ENCODE measurements at places on chromosomes 4 and X.

DNA sequence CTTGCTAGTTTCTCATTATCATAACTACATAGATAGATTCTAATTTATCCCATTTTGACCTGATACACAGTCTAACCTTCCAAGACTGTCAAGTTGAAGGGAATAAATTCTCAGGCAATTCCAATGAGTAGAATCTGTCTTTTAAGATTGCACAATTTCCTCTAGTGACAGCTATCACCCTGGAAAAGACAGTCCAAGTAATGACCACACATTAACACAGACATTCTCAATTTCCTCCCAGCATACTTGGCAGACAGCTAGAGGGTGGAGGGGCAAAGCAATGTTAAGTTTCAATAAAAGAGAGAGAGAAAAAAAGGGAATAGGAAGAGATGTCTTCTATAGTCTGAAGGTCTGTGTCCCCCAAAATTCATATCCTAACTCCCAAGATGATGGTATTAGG is 234.7 kb downstream of the LDB2 start:
- no peak for DNase-seq

DNA sequence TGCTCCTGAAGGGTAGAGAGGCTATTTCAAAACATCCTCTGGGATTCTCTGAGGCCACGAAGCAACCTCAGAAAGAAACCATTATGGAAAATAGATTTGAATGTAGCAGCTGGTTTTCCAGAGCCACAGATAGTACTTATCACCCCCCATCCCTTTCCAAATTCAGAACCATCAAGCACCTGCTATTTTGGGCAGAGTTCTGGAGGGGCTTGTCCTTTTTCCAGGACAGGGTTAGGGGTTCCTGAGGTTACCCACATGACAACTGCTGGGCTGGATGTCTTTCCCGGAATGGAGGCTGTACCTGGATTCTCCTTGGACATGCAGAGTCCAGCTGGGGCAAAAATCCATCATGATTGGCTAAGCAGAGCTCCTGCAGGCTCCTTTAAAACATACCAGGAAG is 22.0 kb upstream of the ZXDA start:
- DNase-seq = no peak

- DNase-seq = no peak
Observed at GRCh38 chrX:105101378-105101777, 119.1 kb downstream of the TEX13A start.

- no peak for DNase-seq
Observed at GRCh38 chrX:4322916-4323315, 609.5 kb upstream of the PRKX start.

DNA sequence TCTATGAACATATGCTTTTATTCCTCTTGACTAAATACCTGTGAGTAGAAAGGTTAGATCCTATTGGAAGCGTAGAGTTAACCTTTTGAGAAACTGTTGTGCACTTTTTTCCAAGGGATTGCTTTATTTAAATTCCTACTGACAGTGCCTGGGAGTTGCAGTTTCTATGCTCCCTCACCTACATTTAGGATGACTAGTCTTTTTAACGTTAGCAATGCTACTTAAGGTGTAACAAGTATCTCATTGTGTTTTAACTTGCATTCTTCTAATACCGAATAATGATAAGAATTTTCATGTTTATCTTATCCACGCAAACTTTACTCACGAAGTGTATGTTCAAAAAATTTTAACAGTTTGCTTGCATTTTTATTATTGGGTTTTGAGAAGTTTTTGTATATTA is 1123.9 kb upstream of the PCDH7 start:
- DNase-seq = no peak

DNA sequence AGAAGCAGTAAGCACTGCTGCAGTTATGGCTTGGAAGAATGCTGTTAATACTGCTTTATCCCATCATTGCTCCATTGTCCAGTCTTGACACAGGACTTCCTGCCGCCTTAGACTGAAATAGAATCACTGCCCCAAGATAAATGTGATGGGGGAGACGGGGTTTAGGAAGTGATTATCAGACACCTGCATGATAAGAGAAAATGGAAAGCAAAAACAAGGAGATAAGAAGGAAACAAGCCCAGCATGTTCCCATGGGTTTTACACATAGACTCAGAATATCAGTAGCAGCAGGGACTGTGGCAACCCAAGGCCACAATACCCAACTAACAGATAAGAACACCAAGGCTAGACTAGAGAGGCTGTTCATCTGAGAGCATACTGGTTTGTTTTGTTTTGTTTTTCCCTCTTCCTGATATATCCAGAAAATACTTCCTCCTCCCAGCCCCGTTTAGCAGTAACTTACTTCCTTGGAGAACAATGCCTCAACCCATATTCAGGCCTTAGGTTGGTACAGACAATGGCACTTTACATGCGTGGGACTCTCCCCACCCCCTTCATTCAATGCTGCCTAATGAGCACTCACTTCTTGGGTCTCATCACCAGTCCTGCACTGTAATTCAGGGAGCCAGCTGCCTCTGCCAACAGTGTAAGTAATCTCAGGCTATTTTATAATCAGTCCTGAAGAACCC is 232.6 kb downstream of the CBR4 start:
- no peak for DNase-seq

- DNase-seq = no peak
Observed at GRCh38 chr4:182938205-182938645, 21.0 kb upstream of the DCTD start.

GRCh38 chrX:40120838-40121580 is 23.3 kb upstream of the BCOR start:
- DNase-seq = no peak

DNA sequence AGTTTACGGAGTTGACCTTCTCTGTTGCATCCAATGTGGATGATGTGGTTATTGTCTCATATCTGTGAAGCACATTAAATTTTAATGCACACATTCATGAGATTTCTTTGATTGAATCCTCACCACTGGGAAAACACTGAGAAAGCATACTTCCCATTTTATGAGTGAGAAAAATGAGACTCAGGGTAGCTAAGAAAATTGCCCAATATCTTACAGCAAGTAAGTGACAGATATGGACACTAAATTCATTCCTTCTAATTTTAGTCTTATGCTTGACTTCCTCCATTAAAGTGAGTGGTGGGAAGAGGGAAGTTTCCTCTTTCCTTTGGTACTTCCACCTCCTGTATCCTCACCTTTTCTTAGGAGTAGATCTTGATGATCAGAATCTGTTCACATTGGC is 504.8 kb upstream of the BOD1L1 start:
- DNase-seq = no peak

DNA sequence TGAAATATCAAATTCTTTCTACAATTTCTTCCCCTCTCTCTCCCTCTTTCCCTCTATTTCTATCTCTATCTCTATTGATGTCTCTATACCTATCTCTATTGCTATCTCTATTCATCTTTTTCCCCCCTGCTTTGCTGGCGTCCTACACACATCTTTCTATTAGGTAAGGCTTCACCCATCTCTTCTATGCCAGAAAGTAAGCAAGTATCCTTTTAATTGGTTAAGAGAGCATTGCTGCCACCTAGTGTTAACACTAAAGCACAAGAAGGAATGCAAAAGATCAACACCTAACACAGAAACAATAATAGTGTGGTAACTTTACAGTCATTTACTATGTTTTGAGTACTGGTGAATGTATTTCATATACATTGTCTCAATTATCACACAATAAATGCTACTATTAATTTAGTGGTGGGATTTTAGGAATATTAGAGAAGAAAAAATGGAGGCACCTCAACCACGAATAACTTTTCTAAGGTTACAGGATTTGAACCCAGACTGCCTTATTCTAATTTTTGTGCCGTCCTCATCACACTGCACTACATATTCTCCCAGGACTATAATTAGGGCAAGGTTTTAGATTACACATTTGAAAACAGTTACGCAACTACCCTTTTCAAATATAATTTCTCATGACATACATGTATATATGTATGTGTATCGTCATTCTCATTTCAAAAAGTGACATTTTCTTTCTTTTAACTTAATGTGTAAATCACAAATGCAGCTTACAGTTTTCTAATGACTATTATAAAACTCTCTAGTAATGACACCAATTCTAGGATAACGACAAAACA is 3.7 kb upstream of the C4orf36 start:
- peak; percentile 50 for DNase-seq

DNA sequence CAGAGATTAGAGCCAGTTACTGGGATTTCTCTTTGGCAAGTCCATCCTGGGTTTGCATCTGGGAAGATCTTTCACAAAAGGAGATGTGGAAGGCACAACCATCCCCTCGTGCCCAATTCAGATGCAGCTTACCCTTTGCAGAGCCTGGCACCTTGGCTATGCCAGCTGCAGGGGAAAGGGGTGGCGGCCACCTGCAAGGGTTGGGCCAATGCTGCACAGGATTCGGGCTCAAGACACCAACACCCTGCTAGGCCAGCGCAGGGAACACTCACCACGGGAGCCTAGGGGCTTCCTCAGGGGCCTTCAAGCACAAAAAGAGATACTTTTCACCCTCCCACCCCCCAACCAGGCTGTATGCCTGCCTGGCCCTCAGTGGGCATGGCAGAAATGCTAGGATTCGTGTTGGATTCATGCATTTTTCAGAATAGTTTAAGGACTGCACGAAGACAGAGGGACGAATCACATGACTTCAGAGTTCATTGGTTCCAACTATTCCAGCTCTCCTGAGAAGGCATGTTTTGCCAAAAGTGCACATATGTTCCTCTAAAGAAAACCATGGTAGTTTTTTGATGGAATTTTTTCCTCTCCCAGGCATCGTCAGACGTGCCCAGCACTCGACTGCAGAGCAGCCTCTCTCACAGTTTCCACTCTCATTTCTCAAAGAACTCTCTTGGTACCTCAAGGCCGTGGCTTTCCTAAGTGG is 94.4 kb downstream of the PHKA2 start:
- DNase-seq = no peak

GRCh38 chr4:77010841-77011354 is 61.3 kb downstream of the SEPTIN11 start:
- DNase-seq = no peak

DNA sequence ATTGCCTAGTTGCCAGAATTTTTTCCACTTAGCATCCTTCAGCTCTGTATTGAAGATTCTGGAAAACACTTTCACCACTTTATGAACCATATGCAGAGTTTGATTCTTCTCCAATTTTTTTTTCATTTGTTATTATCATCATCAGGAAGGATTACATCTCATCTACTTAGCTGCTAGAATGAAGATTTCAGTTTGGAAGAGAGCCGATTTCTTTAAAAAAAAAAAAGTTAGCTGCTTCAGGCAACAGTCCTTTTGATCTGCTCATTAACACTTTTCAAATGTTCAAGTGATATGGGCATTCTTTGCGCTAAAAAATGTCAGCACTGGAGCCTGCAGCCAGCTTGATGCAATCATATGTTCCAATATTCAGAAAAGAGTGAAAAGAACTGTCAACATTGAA is 76.2 kb downstream of the ANTXR2 start:
- DNase-seq = no peak

GRCh38 chr4:189771696-189772361 is 168.8 kb upstream of the FRG1 start:
- DNase-seq = no peak

- no peak for DNase-seq
Observed at GRCh38 chr4:165152527-165152926, 39.9 kb upstream of the TMEM192 start.

DNA sequence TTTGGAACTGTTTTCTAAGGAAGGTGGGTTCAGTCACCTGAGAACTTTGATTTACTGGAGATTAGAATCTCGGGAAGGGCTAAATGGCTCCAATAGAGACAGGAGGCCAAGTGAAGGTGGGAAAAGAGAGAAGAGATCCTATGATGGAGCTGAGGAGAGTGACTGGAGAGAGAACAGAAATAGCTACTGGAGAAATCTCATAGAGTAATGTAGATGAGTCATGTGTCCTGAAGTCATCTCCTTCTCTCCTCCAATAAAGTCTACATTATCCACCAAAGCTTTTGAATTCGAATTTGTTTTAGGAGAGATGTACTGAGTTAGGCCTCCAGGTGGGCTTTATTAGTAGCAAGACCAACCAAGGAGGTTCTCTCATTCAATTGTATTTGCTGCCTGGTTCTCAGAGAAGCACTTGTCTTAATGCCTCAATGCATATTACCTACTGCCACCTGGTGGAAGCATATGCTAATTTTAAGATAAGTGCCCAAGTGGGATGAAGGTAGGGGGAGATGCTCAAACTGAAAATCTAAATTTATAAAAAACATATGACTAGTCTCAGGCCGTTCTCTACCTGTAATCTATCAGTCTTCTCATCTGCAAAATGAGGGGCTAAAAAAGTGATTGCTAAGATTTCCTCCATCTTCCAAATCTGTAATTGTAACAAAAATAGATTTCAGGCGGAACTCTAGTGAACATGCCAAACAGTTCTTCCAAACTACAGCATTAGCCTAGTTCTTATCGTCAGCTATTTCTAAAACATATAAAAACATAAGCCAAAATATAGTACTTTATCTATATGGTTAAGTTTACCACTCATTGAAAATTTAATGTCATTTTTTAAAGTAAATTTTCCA is 24.4 kb downstream of the TXK start:
- no peak for DNase-seq

DNA sequence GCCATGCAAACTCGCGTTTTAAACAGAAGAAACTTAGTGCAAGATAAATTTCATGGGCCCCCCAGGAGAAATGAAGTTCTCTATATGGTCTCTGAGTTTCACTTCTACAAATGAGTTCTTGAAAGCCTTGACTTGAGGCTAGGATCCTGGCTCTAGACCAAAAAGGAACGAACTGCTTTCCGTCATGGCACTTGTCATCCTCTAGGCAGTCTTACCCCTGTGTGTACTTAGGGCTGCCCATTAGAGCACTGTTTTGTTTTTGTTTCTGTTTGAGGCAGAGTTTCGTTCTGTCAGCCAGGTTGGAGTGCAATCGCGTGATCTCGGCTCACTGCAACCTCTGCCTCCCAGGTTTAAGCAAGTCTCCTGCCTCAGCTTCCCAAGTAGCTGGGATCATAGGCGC is 29.0 kb downstream of the RNF4 start:
- DNase-seq = peak; percentile 3

DNA sequence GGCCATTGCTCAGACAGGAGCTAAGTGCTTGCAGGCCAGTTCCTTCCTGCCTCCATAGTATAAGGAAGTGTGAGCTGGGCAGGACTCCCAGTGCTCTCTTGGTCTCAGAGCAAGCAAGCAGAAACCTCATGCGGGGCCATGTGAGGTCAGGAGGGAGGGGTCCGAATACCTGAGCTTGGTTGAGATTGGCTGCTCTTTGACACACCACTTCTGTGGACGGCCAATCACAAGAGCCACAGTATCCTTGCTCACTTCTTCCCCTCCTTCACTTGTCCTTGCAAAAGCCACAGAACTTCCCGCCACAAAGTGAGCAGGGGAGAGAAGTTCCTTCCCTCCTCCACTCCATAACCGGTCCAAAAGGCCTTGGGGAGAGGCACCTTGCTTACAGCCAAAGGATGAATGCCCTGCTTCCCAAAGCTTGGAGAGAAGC is 56.7 kb downstream of the PRPS1 start:
- DNase-seq = no peak

- DNase-seq = no peak
Observed at GRCh38 chr4:36218121-36218520, 26.2 kb downstream of the ARAP2 start.
